CD4-positive, alpha-beta T cell treated with Interleukin-15 for 4 hours (primary cell): ENCODE measurements at places on chromosomes 2 and 18.

DNA sequence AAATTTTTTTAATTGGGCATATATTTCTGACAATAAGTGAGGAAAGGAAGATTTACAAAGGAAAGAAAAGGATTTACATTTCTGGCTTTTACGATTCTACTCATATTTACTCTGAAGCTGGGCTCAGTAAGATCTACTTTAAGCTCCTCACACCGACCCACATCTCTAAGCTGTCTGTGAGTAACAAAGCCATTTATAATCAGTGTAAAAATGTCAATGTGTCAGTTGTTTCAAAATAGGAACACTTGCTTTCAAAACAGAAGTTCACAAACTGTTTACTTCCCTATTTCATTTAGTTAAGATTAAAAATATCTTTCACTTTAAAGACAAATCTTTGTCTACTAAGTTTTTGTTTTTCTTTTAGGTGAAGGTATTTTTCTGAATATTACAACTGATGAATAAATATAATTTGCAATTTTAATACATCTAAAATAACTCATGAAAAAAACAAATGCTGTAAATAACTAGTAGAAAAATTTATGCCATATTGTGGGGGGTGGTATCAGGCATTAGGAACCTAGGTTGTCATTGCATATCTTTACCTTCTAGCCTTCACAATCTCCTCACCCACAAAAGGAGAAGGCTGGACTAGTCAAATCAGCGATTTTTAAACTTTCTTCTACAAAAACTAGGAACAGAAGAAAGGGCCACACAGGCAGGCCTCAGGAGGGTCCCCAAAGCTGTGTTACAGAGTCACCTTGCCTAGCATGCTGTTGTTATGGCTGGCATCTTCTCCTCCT is 64.5 kb downstream of the TMEM131 start:
- DNase-seq, result no peak

DNA sequence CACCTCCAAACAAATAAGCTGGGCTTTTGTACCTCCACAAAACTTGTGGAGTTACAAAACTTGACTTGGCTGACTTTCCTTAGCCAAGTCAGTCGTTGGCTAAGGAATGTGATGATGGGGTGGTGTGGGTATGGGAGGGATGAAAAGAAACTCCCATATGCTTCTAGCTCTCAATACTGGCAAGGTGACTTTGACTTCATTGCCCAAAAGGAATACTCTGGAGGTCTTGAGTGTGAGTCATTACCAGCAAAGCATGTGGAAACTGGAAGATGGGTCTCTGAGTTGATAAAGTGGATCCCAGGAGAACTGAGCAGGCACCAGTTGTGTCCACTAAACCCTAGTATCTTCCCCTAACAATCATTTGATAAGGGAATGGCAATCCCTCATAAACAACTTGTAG is 226.7 kb downstream of the GULP1 start:
- DNase-seq, result no peak

DNA sequence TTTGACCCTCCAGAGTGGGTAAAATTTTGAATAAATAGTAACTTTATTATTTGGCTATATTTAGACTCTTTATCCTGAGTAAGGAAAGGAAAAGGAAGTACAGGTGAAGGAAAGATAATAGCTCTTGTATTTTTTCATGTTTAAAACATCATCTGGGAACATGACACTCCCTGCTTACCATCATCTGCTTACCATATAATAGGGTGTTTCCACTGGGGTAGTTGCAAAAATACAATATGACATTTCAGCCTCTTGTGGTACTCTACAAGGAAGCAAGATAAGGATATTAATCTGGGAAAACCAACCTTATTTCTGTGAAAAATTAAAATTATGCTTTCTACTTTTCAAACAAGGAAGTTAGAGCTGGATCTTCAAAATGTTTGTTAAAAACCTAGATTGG is 9.9 kb downstream of the RELCH start:
- DNase-seq, result no peak

DNA sequence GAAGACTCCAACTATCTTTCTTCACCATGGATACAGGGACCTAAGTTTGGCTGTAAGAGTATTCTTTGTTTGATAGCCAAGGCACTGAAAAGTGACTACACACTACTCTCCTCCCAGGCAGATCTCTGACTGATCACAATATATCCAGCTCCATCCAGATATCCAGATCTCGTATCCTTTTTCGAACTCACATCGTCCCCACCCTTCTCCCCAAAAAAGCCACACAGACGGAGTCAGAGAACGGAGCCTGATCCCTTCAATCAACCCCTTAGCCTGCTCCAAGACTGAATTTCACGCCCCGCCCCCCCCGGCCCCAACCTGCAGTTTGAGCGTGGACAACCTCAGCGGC is 533 bp downstream of the DHX57 start:
- no peak for DNase-seq

DNA sequence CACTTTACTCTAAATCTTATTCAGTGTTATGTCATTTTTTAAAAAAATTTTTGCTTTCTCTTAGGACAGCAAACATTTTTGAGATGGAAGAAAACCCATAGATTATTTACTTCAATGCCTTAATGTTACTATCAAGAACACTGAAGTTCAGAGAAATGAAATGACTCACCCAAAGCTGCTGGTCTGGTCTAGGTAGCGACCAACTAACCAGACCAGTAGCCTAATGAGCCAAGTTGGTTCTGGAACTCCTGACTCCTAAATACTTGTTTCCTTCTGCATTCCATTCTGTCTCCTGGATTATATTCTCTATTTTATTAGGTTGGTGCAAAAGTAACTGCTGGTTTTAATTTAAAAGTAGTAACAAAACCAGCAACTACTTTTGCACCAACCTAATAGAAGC is 35.4 kb downstream of the SLC8A1 start:
- DNase-seq, result no peak

DNA sequence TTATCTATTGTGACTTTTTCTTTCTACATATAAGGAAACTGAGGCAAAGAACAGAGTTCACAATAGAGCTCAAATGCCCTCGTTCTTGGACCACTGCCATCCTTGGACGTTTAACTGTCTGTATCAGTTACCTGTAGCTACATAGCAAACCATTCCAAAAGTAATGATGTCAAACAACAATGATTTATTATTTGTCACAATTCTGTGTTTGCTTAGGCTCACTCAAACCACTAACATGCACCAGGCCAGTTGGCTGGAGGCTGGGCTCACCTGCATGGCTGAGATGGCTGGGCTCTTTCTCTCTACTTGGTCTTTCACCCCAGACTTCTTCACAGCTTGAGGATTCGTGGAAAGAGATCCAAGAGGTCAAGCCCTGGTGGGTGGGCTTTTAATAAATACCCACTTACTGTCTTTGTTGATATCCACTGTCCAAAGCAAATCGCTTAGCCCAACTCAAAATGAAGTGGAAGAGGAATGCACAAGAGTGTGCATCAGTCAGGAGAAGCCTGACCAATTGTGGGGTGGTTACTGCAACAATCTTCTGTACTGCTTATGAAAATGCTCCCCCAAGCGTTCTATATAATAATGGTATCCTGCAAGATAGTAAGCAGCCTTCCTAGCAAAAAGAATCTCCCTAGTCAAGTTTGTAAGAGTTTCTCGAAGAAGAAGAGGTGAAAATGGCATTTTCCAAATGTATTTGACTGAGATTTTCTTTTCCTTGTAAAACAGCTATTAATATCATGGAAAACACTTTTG is 163.5 kb upstream of the NT5C1B start:
- DNase-seq, result no peak

GRCh38 chr2:163528640-163529217 is 207.1 kb downstream of the FIGN start:
- no peak for DNase-seq

DNA sequence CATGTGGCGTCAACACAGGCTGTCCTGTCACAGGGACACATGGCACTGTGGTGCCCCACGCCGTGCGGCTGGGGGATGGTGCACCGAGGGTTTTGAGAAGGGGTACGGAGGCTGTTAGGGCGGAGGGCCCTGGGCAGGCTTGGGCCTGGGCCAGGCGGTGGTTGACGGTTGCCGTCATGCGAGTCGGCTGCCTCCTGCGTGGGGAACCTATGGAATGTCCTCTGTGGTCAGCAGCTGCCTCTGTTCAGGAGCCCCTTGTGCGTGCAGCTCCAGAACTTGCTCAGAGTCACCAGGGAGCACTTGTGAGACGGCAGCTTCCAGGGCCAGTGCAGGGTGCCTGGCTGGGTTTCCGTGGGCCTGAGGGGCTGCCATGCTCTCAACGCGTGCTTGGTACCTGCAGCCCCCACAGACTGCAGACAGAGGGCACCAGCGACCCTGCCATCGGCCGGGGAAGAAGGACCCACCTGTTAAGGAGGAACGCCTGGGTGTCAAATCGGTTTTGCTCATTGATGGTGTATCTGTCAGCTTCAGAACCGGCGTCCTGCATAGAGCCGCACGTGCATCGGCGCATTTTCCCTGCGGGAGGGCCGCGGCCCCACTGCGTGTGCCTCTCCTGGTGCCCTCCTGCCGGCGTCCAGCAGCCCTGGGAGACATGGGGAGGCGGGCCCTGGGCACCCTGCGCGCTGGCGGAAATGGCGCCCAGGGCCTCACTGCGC is 10.0 kb upstream of the D2HGDH start:
- peak; percentile 28 for DNase-seq

GRCh38 chr18:21177822-21178221 is 64.2 kb upstream of the GREB1L start:
- no peak for DNase-seq

GRCh38 chr2:58206785-58207184 is 34.3 kb downstream of the FANCL start:
- no peak for DNase-seq

DNA sequence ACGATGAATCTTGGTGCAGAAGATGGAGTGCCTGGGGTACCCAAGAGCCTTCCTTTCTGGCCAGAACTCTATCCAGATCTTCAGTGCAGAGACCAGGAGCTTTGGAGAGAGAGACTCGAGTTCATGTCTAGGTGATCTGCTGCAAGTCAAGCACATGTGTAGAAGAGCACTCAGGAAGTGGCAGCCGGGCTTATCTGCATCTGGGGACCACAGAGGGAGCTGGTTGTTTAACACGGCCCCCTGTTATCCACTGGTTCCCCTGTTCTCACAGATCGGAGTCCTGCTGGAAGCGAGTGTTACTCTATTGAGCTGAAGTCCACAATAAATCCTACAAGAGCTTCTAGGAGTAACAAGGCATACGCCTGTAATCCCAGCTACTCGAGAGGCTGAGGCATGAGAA is 128.3 kb downstream of the ACOXL start:
- no peak for DNase-seq

- DNase-seq, result no peak
Measured at GRCh38 chr2:9212661-9213411, 6.2 kb downstream of the ASAP2 start.

DNA sequence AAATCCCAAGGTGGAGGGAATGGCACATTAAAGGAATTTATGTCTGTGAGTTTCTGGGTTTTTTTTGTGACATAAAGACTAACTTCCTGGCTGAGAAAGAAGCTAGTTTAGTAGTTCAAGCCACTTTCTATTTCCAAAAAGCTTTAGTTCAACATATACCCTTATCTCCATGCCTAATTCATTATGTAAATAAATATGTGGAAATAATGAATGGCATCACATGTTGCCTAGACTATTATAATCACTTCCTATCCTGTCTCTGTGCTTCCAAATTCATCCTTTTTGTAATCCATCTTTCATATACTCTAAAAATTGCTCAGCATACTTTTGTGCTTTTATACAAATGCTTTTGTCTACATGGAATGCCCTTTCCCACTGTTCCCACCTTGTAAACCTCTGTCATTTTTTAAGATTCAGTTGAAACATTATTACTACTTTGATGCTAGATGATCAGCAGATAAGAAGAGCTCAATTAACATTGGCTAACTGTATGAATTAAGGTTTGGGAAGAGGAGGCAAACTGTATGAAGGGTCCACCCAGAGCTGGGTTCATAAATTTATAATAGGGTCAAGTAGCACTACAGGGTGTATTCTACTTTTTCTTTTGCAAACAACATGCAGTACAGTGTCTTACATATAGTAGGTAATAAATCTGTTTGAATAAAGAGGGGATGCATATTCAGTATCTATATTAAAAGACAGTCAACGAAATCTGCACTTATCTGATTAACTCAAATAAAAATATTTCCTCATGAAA is 61.7 kb upstream of the MTIF2 start:
- DNase-seq, result no peak

- DNase-seq, result no peak
Measured at GRCh38 chr2:169362118-169362893, at the start of gene LRP2. Gene LRP2, minus strand, starts transcription at chr2:169362534. Its CDS starts 135 bp downstream, at chr2:169362399.

DNA sequence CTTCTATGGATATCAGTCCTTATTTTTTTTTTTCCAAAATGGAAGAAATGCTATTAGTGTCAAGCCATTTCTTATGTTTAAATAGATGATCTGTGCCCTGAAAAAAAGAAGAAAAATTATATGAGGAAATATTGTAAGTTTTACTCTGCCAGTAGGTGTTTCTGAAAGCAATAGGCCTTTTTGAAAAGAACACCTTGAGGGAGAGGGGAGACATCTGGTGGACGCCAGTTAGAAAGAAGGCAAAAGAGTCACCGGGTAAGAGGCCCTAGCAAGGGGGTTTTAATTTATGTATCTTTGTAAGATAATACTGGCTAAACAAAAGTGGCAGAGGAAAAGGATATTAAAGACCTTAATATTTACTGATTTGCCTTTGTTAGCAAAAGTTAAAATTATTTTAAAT is 56.1 kb downstream of the DYNAP start:
- DNase-seq, result no peak

- no peak for DNase-seq
Measured at GRCh38 chr2:69165091-69165880, 152.3 kb downstream of the ANTXR1 start.

DNA sequence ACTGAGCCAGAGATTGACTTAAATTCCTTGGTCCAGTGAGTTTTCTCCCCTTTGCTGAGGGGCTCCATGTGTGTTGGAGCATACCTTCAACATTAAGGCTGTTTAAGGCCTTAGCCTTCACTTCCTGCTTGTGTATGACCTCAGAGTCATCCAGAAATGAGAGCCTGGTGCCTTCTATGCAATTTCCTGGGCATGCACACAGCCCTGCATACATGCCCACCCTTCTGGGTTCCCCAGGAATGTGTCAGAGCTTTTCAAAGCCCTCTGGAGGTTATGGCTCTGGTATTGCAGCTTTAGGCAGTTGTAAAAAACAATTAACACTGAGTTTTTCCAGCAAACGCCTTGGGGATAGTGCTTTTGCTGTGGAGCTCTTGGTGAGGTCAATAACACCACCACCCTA is 16.7 kb downstream of the IL1R1 start:
- DNase-seq, result no peak

GRCh38 chr2:189379287-189379630 is 62.0 kb upstream of the WDR75 start:
- DNase-seq, result no peak

GRCh38 chr2:10033251-10034006 is 9.9 kb upstream of the KLF11 start:
- no peak for DNase-seq

GRCh38 chr2:106614511-106615291 is 127.5 kb downstream of the CD8B2 start:
- no peak for DNase-seq

- DNase-seq, result no peak
Measured at GRCh38 chr18:76667603-76668002, 154.8 kb upstream of the ZNF236 start.
